ENCODE measurements at places on chromosomes 16 and 17. TPM values are rescaled to one million over a fixed set of nuclear protein-coding genes. Genes with fewer than 3 reads are reported as not detected.

DNA sequence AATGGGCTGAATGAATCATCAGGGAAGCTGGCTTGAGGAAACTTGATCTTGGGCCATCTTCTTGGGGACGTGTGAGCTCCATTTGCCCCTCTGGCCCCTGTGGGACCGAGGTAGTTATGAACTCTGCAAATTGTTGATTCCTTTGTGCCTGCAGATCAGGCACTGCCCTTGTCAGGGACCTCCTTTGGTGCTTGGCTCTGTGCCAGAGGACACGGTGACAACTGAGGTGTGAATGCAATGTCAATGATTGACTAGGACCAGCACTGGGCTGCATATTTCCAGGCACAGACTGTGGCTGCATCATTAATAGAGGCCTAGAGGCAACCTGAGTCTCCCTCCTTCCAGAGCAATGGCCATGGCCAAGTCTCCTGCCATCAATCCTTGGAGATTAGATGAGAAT, 23.8 kb downstream of the PDILT start:
- DNase-seq: no peak

GRCh38 chr16:47851146-47851545, 304.6 kb downstream of the ABCC12 start:
- DNase-seq: no peak

GRCh38 chr17:60229188-60229802, 79.5 kb downstream of the CA4 start:
- no peak for DNase-seq

GRCh38 chr17:64783556-64784352, 121.6 kb upstream of the SMURF2 start:
- no peak for DNase-seq

The MAP2K6 gene
- total RNA-seq: 10.6 TPM

The LMF1 gene
- 32.1 TPM for total RNA-seq

The TCAP gene
- 0.81 TPM for total RNA-seq

The SMARCE1 gene
- 117 TPM for total RNA-seq

DNA sequence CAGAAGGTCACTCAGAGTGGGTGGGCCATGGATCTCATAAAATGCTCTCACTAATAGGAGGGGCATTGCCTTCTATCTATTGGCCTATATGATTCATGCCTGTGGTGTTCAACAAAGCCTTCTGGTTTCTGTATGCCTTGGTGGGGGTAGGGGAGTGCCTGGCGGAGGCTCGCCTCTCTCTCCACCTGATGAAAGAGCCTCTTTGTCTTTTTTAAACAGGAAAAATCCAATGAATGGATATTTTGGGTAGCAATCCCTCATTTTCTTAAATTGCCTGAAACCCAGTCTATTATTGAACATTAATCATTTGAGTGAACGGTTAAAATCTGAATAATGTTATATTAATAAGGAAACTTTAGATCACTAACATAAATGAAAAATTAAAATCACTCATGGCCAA, 90.6 kb downstream of the TOX3 start:
- DNase-seq: no peak

DNA sequence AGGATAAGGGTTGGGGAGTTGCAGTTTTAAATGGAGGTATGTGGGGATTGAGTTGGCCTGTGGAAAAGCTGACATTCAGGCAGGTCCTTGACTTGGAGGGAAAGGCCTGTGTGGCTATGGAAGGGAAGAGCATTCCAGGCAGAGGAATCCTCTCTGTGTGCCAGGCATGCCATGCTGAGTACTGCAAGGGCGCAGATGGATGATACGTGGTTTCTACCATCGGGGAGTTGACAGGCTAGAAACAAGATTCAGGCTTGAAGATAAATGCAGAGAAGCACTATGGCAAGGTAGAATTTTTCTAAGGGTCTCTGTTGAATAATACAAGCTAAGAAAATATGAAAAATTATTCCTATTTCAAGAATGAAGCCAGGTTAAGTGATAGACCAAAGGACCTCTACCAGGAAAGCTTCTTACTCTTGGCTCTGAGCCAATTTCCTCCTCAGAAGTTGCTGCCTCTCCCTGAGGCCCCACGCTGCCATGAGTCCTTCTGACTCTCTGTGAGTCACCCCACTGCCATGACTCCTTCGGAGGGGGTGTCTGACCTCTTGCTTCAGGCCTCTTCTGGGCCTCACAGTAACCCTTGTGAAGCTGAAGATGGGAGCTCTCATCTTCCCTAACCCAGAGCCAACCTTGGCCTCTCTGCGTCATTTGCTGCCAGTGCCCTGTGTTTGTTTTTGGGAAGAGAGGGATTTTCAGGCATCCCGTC, 75.8 kb downstream of the WNT3 start:
- no peak for DNase-seq

DNA sequence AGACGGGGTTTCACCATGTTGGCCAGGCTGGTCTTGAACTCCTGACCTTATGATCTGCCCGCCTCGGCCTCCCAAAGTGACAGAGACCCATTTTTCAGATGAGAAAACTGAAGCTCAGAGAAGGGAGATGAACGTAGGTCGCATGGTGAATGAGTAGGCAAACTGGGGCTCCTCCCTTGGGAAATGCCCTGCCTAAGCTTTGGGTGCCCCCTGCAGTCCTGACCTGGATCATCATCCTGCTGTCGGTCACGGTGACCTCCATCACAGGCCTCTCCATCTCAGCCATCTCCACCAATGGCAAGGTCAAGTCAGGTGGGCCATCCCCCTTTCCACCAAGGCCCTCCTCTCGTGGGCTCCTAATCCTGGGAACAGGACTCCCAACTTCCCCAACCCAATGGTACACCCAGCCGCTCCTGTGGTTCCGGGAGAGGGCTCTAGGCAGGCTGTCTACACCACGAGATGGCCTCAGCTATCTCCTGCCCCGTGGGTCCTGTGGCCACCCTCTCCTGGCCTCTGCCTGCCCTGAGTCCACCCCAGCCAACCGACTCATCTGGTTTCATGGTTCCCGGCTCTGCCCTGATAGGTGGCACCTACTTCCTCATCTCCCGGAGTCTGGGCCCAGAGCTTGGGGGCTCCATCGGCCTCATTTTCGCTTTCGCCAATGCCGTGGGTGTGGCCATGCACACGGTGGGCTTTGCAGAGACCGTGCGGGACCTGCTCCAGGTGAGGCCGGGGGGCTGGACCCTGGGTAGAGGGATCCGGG, 4.7 kb downstream of the SLC12A3 start:
- DNase-seq: no peak

DNA sequence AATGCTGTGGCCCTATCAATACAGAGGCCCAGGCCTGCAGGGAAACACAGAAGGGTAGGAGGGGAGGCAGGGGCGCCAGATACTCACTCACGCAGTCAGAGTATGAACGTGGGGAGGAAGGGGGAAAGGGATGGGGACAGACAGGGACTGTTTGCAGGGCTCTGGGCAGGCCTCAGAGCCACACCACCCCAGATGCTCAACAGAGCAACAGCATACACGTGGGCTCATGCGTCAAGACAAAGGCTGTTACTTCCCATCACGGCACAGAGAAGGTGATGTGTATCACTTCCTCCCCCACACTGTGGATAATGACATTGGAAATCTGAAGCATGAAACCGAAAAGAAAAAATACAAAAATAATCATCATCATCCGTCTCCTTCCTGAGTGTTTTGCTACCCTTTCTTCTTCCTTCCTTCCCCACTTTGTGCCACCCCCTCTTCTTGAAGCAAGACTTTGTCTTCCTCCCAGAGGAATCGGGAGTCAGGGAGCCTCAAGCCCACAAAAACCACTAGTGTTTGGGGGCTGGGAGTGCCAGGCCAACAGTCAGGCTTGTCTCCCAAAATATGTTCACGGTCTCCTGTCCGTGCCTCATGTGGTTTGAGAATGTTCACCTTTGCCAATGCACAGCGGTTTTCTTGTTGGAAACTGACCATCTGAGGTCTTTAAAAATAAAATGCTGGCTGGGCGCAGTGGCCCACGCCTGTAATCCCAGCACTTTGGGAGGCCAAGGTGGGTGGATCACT, 20.1 kb downstream of the SLC39A11 start:
- no peak for DNase-seq

DNA sequence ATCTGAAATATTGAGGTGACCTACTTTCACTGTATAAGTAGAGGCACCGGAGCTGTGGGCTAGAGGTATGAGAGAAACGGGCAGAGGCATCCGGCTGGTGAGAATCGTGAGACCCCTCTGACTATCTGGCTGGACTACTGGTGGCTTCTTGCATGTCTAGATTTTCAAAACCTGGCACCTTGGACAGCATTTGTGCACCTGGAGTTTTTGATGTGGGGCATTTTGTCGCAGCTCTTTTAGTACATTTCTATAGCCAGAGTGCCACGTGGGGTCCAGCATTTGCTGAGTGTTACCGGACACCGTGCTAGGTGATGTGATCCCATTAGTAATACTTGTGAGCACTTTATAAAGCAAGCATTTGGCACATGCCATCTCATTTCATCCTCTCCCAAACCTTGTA, 32.6 kb upstream of the SHISA9 start:
- DNase-seq: no peak

The TMC5 gene
- 21.1 TPM for total RNA-seq
